ENCODE measurements at places on chromosomes 2 and 18.

GRCh38 chr2:196291873-196292800 lies 120.8 kb upstream of the STK17B start:
- DNase-seq, result no peak

DNA sequence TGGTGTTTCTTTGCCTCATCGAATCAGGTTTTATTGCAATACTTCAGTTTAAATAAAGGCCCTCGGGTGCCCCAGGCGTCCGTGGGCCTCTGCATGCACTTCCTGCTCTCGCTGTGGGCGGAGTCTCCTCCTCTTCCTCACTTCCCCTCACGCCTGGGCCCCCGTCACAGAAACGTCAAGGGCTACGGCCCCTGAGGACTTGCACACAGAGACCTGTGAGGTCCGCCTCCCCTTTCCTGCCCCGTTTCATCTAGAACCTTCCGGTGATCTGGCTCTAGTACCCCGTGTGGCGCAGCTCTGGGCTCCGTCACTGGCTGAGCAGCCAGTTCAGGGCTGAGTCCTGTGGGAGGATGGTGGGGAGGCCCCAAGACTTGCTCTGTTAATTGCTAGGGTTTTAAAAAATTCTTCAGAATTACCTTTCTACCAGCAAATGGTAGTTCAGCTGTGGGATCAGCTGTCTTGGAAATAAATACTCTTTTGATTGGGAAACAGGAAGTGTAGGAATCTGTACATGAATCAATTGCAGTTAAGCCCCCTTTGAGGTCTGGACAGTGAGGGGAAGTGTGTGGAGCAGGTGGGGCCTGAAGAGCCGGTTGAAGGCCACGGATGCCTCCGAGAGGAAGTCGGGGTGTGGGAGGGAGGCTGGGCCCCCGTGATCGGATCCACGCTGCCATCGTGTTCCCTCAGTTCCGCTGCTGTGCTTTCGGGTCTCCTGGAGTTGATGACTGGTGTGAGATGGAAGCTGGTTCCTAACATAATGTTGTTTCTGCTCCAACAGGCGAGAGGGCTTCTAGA lies 10.2 kb downstream of the NFATC1 start:
- DNase-seq, result peak; percentile 96

DNA sequence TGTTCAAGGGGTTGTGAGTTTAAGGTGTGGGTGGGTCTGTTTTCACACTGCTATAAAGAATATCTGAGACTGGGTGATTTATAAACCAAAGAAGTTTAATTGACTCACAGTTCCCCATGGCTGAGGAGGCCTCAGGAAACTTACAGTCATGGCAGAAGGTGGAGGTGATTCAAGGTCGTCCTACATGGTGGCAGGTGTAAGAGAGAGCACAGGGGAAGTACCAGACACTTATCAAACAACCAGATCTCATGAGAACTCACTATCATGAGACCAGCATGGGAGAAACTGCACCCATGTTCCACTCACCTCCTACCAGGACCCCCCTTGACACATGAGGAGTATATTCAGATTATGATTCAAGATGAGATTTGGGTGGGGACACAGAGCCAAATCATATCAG lies 38.0 kb downstream of the RHBDD1 start:
- DNase-seq, result peak; percentile 18

DNA sequence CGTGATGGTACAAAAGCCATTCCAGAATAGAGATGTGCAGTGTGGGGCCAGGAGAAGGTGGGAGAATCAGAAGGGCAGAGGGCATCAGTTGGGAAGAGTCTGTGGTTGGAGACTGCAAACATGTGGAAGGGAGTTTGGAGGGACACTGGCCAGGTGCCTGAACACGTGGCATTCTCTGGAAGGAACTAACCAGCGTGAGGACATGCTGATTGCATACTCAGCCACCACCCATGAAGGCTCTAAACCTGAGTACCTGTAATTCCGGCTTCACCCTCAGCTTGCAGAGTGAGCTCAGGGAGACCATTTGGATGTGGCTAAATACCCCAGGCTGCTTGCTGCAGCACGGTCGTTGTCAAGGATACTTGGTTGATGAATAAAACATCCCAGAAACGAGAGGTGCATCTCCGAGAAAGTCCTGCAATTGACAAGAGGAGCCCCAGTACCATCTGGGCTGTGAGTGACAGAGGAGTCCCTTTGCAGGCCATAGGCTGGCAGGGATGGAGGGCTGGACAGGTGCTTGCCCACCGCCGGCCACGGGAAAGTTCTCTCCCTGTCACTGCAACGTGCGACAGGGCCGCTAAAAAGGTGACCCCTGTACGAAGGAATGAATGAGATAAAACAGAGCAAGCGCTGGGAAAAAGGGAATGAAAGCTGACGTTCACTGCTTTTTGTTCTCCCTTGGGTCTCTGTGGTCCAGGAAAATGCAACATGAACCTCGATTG lies 5.0 kb downstream of the ACKR3 start:
- DNase-seq, result no peak

DNA sequence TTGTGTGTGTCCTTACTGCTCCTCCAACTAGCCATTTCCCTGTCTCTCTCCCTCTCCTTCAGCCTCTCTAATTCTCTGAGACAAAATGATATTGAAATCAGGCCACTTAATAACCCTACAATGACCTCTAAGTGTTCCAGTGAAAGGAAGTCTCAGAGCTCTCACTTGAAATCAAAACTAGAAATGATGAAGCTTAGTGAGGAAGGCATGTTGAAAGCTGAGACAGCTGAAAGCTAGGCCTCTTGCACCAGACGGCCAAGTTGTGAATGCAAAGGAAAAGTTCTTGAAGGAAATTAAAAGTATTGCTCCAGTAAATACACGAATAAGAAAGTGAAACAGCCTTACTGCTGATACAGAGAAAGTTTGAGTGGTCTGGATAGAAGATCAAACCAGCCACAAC lies 72.9 kb downstream of the PRKCE start:
- DNase-seq, result no peak

- DNase-seq, result no peak
Observed at GRCh38 chr2:82013641-82014040, 1709.1 kb upstream of the LRRTM1 start.

- DNase-seq, result no peak
Observed at GRCh38 chr18:3283908-3284307, 22.0 kb downstream of the MYL12B start.

- no peak for DNase-seq
Observed at GRCh38 chr18:7234091-7234490, 3.2 kb downstream of the LRRC30 start.

GRCh38 chr2:32118055-32118454 lies 47.6 kb upstream of the SLC30A6 start:
- no peak for DNase-seq

DNA sequence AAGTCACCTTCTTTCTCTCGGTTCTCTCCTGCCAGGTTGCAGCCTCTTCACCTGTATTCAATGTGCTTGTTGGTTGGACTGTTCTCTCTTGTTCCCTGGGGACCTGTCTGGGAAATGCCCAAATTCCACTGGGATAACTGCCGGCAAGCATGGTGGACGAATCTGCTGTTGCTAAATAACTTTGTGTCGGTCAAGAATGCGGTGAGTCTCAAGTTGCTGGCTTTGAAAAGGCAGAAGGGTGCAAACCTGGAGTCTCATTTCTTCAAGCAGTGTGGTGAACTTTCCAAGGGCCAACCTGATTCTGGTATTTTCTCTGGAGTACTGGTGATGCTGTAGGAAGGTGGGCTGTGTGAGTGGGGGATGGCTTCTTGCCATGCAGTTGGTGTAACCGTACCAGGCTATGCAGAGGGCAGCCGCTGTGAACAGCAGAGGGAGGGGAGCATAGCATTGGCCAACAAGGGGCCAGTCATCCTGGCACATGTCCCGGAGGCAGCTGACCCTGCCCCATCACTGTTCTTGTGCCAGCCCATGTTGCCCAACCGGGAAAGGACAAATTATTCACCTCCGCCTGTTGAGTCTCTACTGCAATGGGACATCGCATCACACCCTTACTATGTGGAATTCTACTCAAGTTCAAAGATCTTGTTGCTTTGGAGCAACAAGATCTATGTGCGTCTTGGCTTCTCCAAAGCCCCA lies 88.1 kb upstream of the SEC11C start:
- DNase-seq, result no peak

- no peak for DNase-seq
Observed at GRCh38 chr2:60336442-60337141, 216.9 kb downstream of the BCL11A start.

- no peak for DNase-seq
Observed at GRCh38 chr2:178298785-178299212, 104.5 kb downstream of the OSBPL6 start.

- DNase-seq, result no peak
Observed at GRCh38 chr2:128835342-128835855, 516.7 kb upstream of the HS6ST1 start.

- DNase-seq, result peak; percentile 53
Observed at GRCh38 chr2:216849987-216850386, 9.9 kb downstream of the TNP1 start.

- no peak for DNase-seq
Observed at GRCh38 chr18:27206411-27206810, 21.3 kb upstream of the CHST9 start.

- no peak for DNase-seq
Observed at GRCh38 chr18:32909798-32910561, 137.2 kb upstream of the KLHL14 start.

- peak; percentile 37 for DNase-seq
Observed at GRCh38 chr2:238684362-238685326, 163.2 kb upstream of the TWIST2 start.

- no peak for DNase-seq
Observed at GRCh38 chr2:83615511-83615910, 843.6 kb downstream of the SUCLG1 start.

DNA sequence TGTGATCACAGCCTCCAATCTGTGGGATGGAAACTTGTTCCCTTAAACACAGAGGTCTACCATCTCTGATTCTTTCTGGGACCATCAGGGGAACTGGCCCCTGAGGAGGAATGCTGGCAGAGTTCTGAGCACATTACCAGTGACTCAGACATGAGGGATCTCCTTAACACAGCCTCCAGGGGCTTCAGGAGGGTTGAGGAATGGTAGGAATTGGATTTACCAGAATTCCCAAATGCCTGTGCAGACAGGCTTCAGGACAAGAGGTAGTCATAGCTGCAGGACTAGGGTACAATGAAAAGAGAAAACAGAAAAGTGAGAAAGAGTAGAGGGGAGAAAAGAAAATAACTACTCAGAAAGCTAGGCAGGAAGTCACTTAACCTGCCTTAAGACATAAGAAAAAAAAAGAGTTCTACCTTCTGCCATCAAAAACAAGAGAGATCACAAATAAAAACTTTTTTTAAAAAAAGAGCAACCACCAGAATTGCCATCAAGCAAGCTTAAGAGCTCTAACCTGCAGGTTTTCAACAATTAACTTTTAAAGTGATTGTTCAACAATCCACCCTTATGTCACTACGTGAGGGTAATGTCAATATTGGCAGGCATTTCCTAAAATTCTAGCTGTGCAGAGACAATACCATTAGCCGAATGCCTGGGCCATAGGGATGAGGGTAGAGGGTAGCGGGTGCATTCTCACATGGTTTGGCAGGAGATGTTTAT lies 524.4 kb downstream of the BCL11A start:
- no peak for DNase-seq

- peak; percentile 87 for DNase-seq
Observed at GRCh38 chr18:79523206-79523735, 127.5 kb downstream of the NFATC1 start.

DNA sequence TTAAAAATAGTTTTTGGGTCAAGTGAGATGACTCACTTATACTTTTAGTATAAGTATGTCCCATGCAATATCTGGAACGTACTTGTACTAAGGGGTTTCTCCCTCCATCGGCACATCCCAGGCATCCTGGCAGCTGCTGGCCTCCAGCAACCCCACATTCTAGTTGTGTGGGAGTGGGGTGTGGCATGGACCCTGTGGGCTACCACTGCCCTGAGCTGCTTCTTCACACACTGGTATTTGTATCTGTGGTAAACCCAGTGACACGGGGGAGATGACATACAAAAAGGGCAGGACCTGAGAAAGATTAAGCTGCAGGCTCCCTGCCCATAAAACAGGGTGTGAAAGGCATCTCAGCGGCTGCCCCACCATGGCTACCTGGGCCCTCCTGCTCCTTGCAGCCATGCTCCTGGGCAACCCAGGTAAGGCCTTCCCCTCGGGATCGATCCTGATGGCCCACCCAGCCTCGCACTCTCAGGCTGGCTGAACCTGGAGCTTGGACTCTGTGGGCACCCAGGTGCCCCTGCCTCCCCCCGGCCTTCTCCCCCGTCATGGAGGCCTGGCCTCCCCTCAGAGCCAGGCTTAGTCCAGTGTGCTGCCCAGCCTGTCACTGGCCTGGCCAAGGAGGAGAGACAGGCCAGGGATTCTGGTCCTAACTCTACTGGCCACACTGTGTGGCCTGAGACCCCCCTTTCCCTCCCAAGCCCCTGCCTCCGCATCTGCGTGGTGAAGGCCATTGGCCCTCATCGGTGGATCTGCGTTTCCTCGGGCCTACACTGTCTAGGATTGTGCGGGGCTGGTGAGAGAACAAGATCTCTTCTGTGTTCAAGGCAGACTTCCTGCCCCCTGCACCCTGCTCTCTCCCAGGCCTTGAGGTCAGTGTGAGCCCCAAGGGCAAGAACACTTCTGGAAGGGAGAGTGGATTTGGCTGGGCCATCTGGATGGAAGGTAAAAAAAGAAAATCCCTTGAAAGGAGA lies at the start of gene GNLY:
GNLY (plus strand) TSS at position 307 of the 974 bp plus-strand sequence; CDS start at position 368, 61 bp downstream.
- DNase-seq, result no peak

DNA sequence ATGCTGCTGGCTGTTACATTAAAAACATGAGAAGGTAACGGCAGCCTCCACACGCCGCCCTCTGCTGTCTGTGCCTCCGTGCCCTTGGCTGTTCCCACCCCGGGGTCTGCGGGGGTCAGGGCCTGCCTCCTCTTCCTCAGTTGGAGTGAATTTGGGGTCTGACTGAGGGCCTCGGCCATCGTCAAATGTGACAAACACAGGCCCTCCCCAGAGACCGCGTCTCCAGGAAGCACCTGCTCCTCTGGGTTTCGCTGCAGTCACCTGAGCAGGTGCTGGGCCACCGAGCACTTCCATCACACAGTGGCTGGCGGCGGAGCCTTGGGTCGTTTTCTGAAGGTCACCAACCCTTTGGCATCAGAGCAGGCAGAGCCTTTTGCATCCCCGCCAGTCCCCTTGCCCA lies 70.9 kb downstream of the NFATC1 start:
- DNase-seq, result no peak

DNA sequence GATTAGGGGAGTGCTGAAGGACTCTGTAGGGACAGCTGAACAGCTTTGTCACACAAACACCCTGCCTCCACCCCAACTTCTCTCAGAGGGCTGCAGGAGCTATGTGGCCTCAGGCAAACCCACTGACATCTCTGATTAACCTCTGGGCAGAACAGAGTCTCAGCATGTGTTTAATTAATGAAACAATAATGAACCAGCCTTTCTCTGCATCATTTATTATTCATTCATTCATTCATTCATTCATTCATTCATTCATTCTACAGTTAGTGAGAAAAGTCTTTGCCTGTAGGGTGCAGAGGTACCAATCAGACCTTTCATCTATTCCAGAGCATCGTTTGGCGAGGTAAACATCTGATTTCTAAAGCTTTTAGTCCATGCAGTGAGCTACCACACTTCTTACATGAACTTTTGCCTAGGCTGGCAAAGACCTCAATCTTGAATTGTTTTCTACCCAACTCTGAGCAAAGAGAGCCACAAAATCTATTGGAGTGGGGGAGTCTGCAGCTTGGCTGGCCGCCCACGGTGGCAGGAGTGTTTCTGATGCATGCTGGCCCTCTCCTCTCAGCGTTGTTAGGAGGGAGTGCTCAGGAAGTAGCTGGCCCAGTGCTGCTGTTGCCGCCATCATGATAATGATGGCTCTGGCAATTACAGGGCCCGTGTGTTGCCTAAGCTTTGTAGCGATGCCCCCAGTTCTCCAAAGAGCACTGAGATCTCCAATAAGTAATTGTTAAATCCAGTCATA lies 198.9 kb downstream of the SMAD7 start:
- DNase-seq, result no peak
